ENCODE measurements at places on chromosomes 1 and 21.

DNA sequence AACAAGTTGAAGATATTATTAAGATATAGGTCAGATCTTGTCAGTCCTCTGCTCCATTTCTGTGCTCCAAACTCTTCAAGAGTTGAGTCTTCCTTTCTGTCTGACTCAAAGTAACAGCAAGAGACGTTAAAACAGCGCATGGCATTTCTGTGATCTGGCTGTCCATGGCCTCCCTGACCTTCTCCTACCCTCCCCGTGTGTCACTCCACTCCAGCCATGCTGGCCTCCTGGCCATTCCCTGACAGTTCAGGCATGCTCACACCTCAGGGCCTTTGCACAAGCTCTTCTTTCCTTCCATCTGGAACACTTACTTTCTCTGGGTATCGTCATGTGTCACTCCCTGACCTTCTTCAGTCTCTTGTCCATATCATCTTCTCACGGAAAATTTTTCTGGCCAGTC is 229.0 kb downstream of the CENPF start:
- DNase-seq = no peak

- no peak for DNase-seq
Measured at GRCh38 chr1:226541631-226542622, 6.6 kb upstream of the STUM start.

DNA sequence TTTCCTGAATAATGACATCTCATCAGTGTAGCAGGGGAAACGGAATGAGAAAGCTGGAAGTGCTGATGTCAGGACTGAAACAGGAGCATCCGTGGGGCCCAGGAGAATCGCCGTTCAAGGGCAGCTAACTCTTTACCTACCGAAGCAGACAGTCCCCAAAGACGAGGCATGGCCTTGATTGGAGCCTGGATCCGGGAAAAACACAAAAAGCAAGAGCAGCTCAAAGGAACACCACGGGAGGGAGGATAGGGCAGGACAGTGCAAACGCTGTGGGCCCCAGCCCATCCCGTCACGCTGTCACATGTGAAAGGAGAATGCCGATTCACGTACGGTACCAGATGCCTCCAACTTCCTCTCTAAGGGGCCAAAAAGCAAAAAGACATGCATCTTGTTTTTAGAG is 34.9 kb downstream of the WNT9A start:
- no peak for DNase-seq

DNA sequence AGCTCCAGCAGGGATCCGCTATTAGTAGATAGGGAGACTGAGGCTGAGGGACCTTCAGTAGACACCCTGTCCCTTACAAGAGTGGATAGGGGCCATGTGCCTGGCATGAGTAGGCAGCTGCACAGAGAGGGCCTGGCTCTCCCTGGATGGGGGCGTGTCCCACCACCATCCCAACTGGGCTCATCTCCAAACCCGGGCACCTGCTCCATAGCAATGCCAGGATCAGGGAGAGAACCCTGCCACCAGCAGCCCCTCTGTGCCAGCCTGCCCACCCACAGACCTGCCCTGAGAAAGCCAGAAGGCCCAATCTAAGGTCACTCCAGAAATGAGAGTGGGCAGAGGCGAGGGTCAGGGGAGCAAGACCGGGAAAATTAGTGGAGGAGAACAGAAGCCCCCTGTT is 121.3 kb downstream of the GRIK3 start:
- DNase-seq = no peak

GRCh38 chr1:65674522-65674921 is 118.2 kb upstream of the PDE4B start:
- DNase-seq = no peak

- DNase-seq = no peak
Measured at GRCh38 chr1:213680677-213681325, 307.0 kb upstream of the PROX1 start.

GRCh38 chr1:233090746-233091494 is 140.5 kb downstream of the NTPCR start:
- DNase-seq = no peak
